Left cardiac atrium (tissue), 4 donors: ENCODE measurements at places on chromosomes 4 and X. TPM values are rescaled to one million over a fixed set of nuclear protein-coding genes. Genes with fewer than 3 reads are reported as not detected.

- DNase-seq = no peak
Observed at GRCh38 chrX:38142610-38143009, 78.1 kb downstream of the SRPX start.

DNA sequence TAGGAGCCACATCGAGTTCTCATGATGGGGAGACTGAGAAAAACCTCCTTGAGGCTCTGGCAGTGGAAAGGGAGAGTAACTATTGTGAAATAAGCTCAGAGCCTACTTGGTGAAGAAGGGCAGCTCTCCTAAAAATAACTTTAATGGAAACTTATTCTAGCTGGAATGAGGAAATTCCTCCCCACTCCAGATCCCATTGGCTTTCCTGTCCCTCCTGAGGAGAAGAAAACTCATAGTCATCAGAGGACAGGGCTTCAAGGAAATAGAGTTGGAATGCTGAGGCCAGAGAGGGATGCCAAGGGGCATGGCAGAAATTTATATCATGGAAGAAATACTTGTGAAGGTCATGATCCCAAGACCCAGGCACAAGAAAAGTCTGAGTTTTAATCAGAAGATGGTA is 70.7 kb upstream of the TAPT1 start:
- DNase-seq = no peak

GRCh38 chrX:135307171-135307570 is 2.1 kb upstream of the ETDC start:
- no peak for DNase-seq

DNA sequence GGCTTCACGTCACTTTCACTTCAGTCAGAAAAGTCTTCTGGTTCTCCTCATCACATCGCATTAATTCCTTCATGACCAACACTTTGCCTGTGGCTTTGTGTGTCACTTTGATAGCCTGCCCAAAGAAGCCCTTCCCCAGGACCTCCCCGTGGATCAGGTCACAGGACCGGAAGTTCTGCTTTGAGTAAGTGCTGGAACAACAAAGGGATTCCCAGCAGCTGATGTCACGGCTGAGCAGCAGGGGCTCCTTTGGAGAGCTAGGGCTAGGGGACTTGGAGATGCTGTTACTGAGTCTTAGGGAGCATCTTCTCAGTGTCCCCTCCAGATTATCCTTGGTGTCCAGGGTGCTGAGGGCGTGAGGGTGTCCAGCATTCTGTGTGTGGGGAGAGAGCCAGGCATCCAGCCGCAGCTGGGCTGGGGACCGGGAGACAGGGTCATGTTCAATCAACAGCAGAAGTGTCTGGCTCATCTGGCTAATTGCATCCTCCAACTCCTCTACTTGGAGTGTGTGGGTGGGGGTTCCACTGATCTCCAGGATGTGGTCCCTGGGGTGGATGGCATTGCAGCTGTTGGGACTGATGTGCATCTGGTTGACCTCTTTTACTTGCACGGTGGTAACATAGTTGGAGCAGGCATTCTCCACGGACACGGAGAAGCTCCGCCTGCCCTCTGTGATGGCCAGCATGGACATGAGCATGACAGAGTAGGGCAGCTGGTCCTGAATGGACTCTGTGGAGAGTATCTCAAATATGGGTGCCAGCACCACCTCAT is 39.2 kb upstream of the ARHGAP6 start:
- DNase-seq = no peak

WNK3 gene
- total RNA-seq = 0.71 TPM

DNA sequence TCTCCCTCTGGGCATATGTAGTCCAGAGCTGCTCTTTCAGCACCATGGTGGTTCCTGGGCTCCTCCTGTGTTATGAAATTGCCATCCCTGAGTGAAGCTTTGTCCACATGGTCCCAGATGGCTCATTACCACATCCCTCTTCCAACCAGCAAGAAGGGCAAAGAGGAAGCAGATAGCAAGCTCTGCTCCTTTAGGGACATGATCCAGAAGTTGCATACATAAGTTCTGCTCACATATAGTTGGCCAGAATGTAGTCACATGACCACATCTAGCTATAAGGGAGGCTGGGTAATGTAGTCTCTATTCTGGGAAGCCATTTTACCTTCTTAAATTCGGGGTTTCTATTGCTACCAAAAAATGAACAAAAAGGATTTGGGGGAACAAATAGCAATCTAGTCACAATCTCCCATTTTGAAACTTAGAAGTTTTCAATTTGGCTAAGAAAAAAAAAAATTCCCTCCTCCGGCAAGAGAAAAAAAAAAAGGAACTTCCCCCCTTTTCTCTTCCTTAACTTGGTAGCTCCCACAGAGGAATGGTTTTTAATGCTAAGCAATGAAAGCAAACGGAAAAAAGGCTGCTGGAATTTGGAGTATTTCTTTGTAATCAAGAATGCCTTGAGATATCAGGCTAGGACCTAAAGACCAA is 88.2 kb upstream of the USP9X start:
- DNase-seq = no peak
